ENCODE measurements at places on chromosomes 12 and 14.

- no peak for DNase-seq
Measured at GRCh38 chr12:73352826-73353225, 1080.7 kb downstream of the TRHDE start.

- DNase-seq: no peak
Measured at GRCh38 chr14:101827286-101827685, 65.8 kb downstream of the PPP2R5C start.

- no peak for DNase-seq
Measured at GRCh38 chr12:54197431-54197909, 8.7 kb upstream of the SMUG1 start.

DNA sequence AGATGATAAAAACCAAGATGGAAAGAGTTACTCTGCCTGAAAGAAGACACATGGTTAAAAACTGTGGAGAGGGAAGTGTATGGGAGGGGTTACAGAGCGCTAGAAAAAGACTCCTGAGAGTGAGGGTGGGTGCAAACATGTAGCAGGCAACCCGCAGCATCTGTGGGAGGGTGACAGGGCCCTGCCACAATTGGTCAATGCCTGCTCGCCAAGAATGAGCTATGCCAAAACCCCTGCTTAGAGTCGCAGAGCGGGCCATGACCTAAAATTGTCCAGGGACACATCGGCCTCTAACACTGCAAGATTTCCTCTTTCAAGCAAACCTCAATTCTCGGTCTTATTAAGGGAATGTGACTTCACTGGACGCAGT is 700 bp downstream of the PRKAG1 start:
- no peak for DNase-seq

DNA sequence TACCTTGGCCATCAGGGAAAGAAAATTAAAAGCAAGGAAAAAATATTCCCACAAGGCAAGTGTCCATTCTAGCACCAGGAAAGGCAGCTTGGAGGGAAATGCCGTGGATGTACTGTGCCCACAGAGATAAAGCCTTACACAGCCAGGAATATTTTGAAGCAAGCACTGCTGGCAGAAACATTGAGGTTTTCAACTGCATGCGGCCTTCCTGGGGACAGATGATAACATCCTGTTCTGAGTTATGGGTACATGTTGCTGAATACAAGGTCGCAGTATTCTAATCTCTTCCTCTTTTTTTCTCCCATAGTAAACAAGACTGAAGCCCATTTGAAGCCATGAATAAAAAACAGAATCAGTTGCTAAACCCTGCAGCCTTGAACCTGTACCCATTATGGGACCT is 197.1 kb downstream of the BTG1 start:
- no peak for DNase-seq

DNA sequence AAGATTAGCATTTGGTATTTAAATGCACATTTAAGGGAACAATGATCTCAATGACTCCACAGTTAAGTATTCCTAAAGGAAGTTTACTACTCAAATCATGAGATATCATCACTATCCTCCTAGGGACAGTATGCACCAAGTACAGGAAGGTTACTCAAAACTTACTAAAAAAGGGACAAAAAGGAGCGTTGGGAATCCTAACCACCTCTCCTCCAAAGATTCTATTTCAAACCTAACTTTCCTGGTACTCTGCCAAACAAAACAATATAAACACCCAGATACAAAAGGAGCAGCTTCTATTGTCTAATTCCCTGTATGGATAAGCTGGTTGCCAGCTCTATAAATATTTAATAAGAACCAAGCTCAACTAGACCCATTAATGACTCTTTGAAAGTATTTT is 377.7 kb downstream of the NUAK1 start:
- no peak for DNase-seq
